ENCODE measurements at places on chromosomes 2 and 18.
A peak's percentile ranks its signal among the peaks of the same experiment; 100 is the strongest.

DNA sequence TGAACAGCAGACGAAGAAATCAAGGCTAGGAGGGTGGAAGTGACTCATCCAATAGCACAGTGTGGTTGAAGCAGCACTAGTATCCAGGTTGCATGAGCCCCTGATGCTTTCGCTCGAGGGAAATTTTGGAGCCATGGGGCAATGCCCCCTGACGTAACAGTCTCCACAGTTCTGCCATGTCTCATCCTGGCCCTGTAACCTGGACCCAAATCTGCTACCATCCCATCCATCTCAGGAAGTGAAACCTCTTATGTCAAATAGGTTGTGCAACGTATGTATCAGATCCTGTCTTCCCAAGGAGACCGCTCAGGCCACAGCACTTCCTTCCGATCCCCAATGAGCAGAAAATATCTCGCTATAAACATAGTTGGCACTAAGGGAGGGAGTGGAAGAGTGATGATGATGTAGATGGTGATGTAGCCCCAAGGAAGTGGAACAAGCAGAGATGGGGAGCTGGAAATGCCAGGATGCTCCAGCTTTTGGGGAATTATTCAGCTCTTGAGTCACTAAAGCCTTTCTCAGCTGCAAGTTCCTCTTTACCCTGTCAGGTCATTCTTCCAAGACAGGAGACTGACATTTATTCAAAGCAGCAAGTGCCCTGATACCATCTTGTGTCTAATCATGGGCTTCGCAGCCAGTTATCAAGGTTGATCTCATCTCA is 3.0 kb upstream of the IL1B start:
- DNase-seq = peak; percentile 73

DNA sequence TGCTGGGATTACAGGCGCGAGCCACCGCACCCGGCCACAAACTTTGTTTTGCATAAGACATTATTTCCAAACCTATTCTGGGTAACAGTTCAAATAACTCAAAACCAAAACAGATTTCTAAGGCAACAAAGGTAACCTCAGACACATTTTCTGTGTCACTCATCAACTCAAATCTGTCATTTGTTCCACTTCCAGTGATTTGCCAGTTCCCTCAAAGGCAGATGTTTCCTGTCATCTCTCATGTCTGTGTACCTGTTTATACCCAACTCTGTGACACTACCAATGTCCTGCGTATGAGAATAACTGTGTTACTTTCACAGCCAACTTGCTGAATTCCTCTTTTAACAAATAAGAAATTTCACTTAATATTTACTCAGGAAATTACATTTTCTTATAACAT is 54.4 kb downstream of the SCN3A start:
- DNase-seq = no peak

- no peak for DNase-seq
Observed at GRCh38 chr2:70671092-70671675, 96.8 kb downstream of the ADD2 start.

DNA sequence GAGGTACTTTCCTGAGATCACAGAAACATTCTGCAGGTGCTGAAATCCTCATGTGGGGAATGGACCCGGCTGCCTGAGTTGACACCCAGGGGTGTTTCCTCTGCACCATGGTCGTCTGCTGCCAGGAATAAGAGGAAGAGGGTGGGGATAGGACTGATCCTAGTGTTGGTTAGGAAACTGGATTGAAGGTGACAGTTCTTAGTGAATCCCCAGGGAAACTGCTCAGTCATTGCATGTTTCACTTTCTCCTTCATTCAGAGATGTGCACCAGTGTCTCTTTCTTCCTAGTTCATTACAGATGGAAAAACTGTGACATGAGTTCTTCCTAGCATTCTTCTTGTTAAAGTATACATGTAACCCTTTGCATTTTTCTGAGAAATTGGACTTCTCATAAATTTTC is 294.3 kb downstream of the PTGR3 start:
- DNase-seq = no peak

GRCh38 chr2:126406267-126406666 is 249.7 kb upstream of the GYPC start:
- DNase-seq = no peak

DNA sequence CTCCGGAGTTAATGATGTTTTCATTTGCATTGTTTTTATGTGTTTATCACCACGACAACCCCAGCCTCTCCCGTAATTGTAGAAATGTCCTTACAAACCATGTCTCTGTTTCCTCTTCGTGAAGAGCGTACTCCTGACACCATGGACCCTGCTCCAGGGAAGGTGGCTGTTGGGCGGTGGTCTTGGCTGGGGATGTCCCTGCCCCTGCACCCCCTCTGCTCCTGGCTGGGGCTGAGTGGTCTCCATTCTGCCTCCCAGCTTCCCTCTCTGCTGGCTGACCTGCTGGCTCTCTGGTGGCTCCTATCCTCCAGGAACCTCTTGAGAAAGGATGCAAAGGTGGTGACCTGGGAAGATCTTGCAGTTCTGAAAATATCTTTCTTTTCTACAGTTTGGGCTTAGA is 81.1 kb downstream of the ASB1 start:
- DNase-seq = no peak

DNA sequence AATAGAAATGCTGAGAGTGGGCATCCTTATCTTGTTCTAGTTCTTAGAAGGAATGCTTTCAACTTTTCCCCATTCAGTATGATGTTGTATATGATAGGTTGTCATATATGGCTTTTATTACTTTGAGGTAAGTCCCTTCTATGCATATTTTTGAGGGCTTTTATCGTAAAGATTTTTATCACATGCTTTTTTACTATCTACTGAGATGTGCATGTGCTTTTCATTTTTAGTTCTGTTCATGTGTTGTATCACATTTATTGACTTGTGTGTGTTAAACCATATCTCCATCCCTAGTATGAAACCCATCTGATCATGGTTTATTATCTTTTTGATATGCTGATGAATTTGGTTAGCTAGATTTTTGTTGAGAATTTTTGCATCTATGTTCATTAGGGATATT is 1008.8 kb downstream of the CNTNAP5 start:
- no peak for DNase-seq

DNA sequence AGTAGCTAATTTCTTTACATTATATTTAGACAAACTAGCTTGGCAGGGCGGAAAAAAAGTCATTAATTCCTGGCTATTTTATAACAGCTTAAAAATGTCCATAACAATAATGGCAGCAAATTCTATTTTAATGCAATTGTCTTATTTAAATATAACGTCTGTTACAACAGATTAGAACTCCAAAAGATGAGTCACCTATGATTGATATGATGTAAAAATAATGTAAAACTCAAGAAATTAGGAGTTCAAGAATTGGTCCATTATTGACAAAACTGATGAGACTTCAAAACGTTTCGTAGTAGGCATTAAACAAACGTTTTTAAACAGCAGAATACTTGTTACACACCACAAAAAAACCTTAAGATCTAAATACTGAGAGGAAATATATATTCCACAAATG is 2.7 kb downstream of the XPO1 start:
- DNase-seq = no peak

DNA sequence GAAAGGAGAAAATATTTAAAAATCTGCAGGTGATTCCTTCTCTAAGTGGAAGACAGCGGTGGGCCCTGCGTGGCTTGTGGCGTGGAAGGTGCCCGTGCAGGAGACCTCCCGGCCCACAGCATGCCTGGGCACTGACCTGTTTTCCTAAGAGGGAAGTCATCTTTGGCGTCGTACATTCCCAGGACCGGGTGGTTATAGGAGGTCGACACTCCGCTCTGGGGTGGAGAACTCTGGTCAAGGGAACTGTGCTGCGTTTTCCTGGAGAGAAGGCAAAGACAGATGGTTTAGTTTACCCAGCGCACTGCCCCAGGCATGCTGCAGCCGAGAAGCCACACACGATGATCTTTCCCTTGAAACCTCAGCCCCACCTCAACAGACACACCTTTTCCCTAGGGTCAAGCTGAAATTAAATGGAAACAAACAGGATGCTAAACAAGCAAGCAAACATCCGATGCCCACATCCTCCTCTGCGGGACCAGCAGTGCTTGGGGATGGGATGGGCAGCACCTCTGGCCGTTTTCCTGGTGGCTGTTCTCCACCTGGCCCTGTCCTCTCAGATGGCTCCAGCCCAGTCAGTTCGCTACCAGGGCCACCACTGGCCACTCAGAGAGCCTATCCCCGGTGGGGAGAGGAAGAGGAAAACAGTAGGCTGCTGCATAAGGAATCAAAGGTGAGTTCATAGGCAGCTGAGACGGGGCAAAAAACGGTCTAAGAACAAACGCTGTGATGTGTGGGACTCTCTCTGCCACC is 244.1 kb downstream of the HDAC4 start:
- no peak for DNase-seq

DNA sequence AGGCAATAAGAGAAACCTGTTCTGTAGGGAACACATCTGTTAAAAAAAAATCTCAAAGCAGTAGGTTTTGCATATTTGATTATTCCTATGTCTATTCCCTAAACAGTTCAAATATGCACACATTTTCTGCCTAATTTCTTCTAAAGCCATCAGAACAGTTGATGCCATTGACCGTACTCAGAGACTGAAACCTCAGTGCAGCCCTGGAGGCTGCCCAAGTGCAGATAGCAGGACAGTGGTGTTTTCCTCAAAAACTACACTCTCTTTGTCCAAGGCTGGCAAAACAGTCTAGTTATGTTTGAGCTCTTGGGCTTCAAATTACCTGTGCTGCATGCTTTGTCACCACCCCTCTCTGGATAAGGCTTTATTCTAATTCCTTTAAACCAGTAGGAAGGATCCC is 23.3 kb upstream of the NFE2L2 start:
- no peak for DNase-seq

DNA sequence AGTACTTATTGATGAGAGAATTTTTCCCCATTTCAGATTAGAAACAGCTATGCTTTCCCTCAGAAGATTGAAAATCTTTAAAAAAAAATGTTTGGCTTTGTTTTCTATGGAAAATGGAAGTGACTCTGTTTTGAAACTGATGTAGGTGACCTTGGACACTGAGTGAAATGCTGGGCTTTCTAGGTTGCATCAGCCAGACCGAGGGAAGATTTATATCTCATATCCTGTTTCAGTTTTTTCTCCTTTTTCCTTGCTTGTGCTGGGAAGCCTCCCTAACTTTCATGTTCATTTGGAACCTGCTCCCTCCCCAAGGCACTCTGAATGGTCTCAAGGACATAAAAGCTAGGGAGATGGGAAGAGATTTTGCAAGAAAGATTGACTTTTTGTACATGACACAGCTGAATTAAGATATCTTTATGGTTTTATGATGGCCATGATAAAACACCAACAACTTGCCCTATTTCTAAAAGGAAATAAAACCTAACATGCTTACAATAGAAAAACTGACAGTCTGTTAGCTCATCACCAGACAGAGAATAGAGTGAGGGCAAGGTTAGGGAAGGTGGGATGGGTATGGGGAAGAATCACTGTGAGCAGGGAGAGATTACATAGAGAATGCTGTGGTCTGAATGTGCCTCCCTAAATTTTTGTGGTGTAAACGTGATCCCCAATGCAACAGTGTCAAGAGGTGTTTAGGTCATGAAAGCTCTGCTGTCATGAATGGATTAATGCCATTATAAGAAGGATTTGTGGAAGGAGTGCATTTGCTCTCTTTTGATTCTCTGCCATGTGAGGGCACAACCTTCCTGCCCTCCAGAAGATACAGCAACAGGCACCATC is 249.7 kb downstream of the TPGS2 start:
- DNase-seq = no peak

DNA sequence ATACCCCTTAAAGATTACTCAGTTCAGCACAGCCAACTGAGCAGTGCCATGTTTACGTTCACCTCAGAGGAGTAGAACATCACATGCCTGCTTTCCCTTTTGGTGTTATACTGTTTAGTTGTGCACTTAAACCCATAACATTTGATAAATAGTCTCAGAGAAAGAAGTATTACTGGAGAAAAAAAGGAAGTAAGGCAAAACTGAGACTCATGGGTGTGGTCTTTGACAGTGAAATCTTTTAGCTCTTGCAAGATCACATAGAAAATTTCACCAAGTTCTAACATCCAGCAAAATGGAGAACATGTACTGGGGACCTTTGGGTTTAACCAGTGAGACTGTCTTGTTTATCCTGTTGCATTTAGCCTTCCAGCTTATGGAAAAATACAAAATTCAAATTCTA is 5.6 kb downstream of the TANK start:
- DNase-seq = peak; percentile 87

DNA sequence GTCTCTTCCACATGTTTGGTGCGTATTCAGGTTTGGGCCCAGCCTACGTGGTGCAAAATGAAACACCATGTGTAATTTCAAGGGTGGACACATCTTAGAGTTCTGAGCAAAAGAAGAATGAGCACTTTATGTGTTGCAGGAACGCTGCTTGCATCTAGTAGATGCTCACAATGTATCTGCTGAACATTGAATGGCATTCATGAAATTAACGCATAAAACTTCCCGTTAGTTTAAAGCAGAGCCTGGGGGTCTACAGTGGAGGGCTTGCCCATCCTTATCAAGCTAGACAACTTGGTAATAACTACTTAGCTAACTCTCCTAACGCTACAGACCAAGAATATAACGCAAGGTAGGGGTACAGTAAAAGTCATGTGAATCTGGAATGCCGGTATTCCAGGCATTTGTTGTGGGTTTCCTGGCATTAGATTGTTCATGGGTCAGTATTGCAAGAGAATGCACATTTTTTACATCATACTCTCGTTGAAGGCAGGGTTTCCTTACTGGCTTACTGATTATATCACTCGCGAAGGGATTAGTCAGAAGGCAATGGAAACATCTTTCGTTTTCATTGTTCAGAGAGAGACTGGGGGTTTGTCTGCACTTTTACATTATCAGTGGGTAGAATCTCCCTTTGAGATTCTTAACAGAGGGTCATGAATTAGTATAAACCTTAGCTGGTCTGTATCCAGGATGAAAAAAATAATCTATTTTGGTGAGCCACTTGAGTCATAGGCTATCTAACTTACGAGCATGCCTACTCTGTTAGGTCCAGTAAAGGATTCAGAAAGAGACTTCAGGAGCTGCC is 229.5 kb upstream of the EPAS1 start:
- no peak for DNase-seq

DNA sequence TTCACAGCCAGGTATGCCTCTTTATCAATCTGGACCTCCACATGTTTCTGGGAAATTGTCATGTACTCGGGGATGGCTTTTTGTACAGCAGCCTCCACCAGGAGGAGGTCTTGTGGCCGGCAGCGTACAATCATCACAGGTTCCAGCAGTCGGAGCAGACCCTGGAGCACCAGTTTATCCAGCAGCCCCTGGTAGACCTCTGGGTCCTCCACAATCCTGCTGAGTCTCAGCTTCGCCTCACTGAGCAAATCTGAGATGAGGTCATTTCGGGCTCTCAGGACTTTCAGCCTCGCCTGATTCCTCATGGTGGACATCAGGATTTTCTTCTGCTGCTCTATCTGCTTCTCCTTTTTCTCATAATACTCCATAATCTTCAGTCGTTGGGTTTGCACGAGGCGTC is 32.8 kb downstream of the TMEM247 start:
- no peak for DNase-seq

GRCh38 chr2:226155093-226155875 is 644.3 kb downstream of the IRS1 start:
- no peak for DNase-seq

GRCh38 chr2:80610108-80610507 is 305.6 kb upstream of the LRRTM1 start:
- DNase-seq = no peak

GRCh38 chr2:179483131-179483530 is 218.5 kb upstream of the SESTD1 start:
- DNase-seq = no peak
